Left ventricle myocardium inferior (tissue), 1 donor: ENCODE measurements at places on chromosomes 7 and 10. TPM values are rescaled to one million over a fixed set of nuclear protein-coding genes. Genes with fewer than 3 reads are reported as not detected.

- no peak overlapping the region for H3K27ac ChIP-seq
- H3K27me3 ChIP-seq = no peaks in the 10 kb centered on the region
- no peaks in the 10 kb centered on the region for H3K36me3 ChIP-seq
Observed at GRCh38 chr7:115447495-115447894, 525.6 kb downstream of the MDFIC start.

DNA sequence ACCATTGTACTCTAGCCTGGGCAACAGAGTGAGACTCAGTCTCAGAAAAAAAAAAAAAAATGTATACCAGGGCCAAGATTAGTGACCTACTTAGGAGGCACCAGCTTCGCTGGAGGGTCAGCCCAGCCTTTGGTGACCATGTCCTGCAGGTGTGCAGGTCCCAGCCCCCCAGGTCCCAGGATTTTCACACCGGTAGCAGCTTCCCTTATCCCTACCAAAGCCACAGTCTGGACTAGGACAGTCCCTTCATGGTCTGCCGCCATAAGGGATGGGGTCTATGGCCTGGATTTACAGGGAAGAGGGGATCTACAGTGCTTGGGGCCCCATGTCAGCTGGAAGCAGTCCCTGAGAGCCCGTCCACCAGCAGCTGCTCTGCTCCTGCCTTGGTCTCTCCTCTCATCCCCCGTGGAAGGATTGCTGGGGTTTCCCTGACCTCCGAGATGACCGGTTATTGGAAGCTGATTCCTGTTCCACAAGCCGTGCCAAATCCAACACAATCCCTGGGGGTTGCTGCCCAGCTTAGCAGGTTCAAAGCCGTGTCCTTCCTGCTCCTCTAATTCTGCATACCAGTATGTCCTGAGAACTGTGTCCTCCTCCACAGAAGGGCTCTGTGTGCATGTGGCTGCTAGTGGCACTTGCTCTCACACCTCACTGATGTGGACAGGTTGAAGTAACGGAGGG lies 11.0 kb upstream of the NDUFB2 start:
- no peak overlapping the region for H3K27ac ChIP-seq
- no peaks in the 10 kb centered on the region for H3K4me1 ChIP-seq
- H3K27me3 ChIP-seq = no peaks in the 10 kb centered on the region
- DNase-seq = no peak

GRCh38 chr7:68684246-68684839 lies 913.9 kb upstream of the AUTS2 start:
- DNase-seq = no peak
- H3K4me3 ChIP-seq = no peak overlapping the region
- no peak overlapping the region for H3K27ac ChIP-seq
- H3K36me3 ChIP-seq = no peaks in the 10 kb centered on the region
- H3K4me1 ChIP-seq = no peaks in the 10 kb centered on the region

DNA sequence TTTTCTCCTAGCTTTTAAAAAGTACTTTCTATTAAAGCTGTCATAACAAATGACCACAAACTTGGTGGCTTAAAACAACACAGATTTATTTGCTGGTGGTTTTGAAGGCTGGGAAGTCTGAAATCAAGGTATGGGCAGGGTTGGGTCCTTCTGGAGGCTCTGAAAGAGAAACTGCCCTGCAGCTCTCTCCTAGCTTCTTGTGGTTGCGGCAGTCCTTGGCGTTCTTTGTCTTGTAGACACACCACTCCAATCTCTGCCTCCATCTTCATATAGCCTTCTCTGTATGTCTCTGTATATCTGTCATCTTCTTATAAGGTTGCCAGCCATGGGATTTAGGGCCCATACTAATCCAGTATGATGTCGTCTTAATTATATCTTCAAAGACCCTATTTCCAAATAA lies 79.4 kb upstream of the PRR15 start:
- H3K27ac ChIP-seq = peak overlapping the region; percentile 44
- no peak overlapping the region for H3K4me3 ChIP-seq
- no peaks in the 10 kb centered on the region for H3K36me3 ChIP-seq
- peaks cover 77% of the 10 kb centered on the region for H3K4me1 ChIP-seq
- no peak for DNase-seq
- H3K27me3 ChIP-seq = no peaks in the 10 kb centered on the region

- H3K4me3 ChIP-seq = no peak overlapping the region
- DNase-seq = no peak
- H3K4me1 ChIP-seq = no peaks in the 10 kb centered on the region
- no peaks in the 10 kb centered on the region for H3K36me3 ChIP-seq
- no peaks in the 10 kb centered on the region for H3K27me3 ChIP-seq
Observed at GRCh38 chr10:78065611-78066010, 31.9 kb downstream of the RPS24 start.

DNA sequence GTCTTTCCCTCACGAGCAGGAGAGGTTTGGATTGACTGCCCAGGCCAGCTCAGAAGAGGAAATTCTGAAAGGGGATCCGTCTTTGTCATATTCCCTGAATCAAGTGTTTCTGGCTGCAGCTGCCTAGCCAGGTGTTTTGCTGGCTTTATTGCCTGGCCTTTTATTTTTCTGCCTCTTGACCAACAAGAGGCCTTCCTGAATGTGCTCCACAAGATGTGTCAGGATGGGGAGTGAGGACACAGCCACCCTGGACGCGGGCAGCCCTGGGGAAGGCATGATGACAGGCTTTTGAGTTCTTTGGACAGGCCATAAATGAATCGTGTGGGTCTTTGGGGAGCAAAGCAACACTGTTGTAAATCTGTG lies 163.6 kb downstream of the CAMK1D start:
- H3K4me1 ChIP-seq = no peaks in the 10 kb centered on the region
- no peaks in the 10 kb centered on the region for H3K27me3 ChIP-seq
- no peak overlapping the region for H3K4me3 ChIP-seq
- H3K36me3 ChIP-seq = no peaks in the 10 kb centered on the region
- no peak for DNase-seq

GRCh38 chr10:32244421-32245207 lies 102.3 kb downstream of the EPC1 start:
- H3K4me1 ChIP-seq = no peaks in the 10 kb centered on the region
- H3K27ac ChIP-seq = no peak overlapping the region
- no peaks in the 10 kb centered on the region for H3K27me3 ChIP-seq
- no peak overlapping the region for H3K4me3 ChIP-seq
- no peak for DNase-seq

GRCh38 chr10:31677195-31678138 lies 251.2 kb downstream of the ARHGAP12 start:
- peak overlapping the region; percentile 20 for H3K27ac ChIP-seq
- H3K27me3 ChIP-seq = no peaks in the 10 kb centered on the region
- no peaks in the 10 kb centered on the region for H3K36me3 ChIP-seq
- no peak for DNase-seq
- no peak overlapping the region for H3K4me3 ChIP-seq

GRCh38 chr10:113475381-113475807 lies 77.5 kb upstream of the HABP2 start:
- H3K4me1 ChIP-seq = peaks cover 22% of the 10 kb centered on the region
- DNase-seq = no peak
- no peaks in the 10 kb centered on the region for H3K36me3 ChIP-seq
- no peak overlapping the region for H3K27ac ChIP-seq
- no peak overlapping the region for H3K4me3 ChIP-seq
- H3K27me3 ChIP-seq = no peaks in the 10 kb centered on the region

DNA sequence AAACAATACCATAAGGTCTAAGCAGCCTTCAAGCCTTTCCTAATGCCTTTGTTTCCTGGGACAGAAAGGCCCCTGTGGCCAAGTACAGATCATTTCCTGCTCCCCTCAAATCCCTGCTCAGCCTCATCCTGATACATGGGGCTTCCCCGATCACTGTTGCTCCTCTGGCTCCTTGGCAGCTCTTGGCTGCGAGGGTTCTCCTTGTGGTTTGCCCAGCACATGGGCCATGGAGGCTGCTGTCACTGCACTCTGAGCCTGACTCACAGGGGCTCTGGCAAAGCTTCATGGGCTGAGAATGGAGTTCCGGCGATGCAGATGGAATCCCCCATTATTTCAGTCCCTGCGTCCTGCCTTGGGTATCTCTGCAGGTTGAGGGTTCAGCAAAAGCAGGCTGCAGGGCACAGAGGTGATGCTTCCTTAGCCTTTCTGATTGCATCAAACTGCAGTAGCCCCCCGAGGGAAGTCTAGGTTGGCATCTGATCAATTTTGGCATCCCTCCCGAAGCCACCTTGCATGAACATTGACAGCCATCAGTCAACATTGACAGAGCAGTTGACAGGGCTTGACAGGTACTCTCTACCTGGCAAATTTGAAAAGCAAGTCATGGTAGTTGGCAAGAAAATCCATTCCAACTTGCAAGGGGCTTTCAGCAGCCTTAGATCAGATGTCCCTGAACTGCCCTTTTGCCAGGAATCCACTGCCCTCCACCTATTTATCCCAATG lies 168.6 kb downstream of the GFRA1 start:
- H3K27me3 ChIP-seq = peaks cover 6% of the 10 kb centered on the region
- H3K4me1 ChIP-seq = no peaks in the 10 kb centered on the region
- H3K36me3 ChIP-seq = no peaks in the 10 kb centered on the region
- no peak overlapping the region for H3K4me3 ChIP-seq

DNA sequence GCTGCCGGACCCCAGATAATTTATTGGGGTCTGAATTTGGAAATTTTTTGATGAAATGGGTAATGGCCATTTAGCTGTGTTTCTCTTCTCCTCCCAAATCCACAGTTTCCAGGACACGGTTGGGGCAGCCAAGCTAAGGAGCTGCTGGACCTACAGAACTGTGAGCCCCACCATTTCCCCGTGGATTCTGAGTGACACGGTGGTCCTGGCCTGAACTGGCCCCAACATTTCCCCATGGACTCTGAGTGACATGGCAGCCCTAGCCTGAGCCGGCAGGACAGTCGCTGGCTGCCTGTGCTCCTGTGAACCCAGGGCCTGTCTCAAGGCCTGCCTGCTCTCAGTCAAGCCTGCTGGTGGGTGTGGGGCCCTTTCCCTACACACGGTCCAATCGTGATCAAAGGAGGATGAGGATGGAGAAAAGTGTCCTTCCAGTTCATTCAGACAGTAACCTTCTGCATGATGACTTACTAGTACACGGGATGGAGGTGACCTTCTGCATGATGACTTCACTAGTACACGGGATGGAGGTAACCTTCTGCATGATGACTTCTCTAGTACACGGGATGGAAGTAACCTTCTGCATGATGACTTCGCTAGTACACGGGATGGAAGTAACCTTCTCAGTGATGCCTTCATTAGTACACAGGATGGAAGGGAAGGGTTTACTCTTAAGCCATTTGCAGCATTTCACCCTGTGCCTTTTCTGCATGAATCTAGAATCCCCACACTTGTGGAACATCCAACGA lies 359.9 kb downstream of the GLRX3 start:
- no peak for DNase-seq
- no peaks in the 10 kb centered on the region for H3K36me3 ChIP-seq
- no peaks in the 10 kb centered on the region for H3K4me1 ChIP-seq
- H3K27ac ChIP-seq = no peak overlapping the region
- peaks cover 33% of the 10 kb centered on the region for H3K27me3 ChIP-seq

DNA sequence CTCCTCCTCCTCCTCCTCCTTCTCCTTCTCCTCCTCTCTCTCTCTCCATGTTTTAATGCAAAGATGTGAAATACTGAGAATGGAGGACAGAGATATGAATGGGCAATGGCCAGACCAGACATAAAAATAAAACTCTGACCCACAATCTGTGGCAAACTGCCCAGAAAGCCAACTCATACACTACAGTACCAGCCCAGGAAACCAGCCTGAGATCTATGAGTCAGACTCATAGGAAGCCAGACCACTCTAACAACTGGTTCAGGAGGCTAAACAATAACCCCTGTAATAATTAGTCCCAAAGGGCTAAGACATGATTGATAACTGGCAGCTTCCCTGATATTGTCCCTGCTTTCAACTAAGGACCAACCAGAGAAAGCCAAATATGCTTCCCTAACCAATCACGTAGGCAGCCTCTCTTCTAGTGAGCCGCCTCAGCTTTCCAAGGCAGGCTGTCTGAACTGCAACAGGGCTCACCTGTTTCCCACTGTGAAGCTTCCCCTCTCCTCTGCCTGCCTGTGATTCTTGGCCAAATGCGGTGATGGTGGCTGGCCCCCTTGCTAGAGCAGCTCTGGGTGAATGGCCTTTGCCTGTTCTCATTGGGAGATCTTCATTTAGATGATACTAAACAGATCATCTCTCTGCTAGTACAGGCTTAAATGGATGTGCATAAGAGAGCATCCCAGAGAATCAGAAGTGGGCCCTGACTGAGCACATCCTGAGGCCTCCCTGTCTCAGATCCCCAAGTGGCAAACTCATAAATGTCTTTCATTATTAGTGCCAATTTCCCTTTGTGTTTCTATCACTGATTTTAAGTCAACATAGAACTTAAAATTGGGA lies 817.6 kb downstream of the TNS3 start:
- peak overlapping the region; percentile 24 for H3K27ac ChIP-seq
- H3K36me3 ChIP-seq = no peaks in the 10 kb centered on the region
- H3K4me1 ChIP-seq = peaks cover 14% of the 10 kb centered on the region
- no peak for DNase-seq
- H3K27me3 ChIP-seq = no peaks in the 10 kb centered on the region

- peaks cover 67% of the 10 kb centered on the region for H3K27me3 ChIP-seq
- H3K27ac ChIP-seq = no peak overlapping the region
- H3K4me1 ChIP-seq = no peaks in the 10 kb centered on the region
Observed at GRCh38 chr7:26061678-26062603, 90.1 kb upstream of the NFE2L3 start.

- H3K4me1 ChIP-seq = no peaks in the 10 kb centered on the region
- peaks cover 58% of the 10 kb centered on the region for H3K27me3 ChIP-seq
- no peak overlapping the region for H3K27ac ChIP-seq
- no peak overlapping the region for H3K4me3 ChIP-seq
- DNase-seq = no peak
- no peaks in the 10 kb centered on the region for H3K36me3 ChIP-seq
Observed at GRCh38 chr10:2900530-2900929, 166.8 kb upstream of the PFKP start.

DNA sequence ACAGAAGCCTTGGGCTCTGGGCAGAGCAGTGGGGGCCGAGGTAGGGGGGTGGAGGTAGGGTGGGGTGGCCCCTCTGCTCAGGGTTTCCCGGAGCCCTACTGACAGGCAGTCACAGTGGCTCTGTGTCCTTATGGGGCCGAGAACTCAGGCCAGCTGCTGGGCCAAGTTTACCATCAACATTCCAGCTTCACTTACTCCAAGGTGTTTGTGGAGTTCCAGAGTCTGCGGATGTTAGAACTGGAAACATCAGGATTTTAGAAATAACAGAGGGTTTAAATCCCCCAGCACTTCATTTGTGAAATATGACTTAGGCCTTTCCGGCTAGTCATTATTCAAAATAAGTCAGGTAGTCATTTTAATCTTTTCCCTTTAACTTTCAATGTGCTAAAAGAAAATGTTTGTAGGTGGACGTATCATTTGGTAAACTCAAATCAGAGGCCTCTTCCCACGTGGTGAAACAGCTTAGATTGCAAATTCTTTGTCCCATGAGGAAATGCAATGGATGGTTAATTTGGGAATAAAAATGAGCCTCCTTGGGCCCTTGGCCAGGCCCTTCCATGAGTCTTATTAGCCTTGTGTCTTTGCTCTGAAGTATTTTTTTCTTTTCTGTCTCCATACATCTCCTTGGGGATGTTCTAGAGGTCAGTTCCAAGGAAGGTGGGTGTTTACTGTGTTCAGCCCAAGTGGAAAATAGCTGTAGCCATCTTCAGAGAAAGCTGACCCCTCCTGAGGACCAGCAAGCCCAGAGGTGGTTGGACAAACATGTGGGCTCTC lies 99.6 kb upstream of the BTBD16 start:
- peak overlapping the region; percentile 78 for H3K27ac ChIP-seq
- no peaks in the 10 kb centered on the region for H3K36me3 ChIP-seq
- H3K27me3 ChIP-seq = no peaks in the 10 kb centered on the region
- peaks cover 60% of the 10 kb centered on the region for H3K4me1 ChIP-seq
- DNase-seq = no peak
- H3K4me3 ChIP-seq = no peak overlapping the region

The ACTL6B gene
- total RNA-seq = not detected

The OR2A1 gene
- not detected for total RNA-seq

The FBXO24 gene
- 0.25 TPM for total RNA-seq

The ARMH3 gene
- total RNA-seq = 58.9 TPM

The ATXN7L1 gene
- total RNA-seq = 6.2 TPM

The GPAM gene
- 22.2 TPM for total RNA-seq

The ZNF107 gene
- total RNA-seq = 1.4 TPM

The CHCHD2 gene
- total RNA-seq = 468 TPM

The GRM3 gene
- total RNA-seq = not detected
